ENCODE measurements at places on chromosomes 13 and 19.

GRCh38 chr19:39982883-39983282 lies 11.9 kb downstream of the PSMC4 start:
- DNase-seq: no peak

- peak; percentile 46 for DNase-seq
Observed at GRCh38 chr19:8158411-8159074, 9.2 kb upstream of the FBN3 start.

GRCh38 chr13:56189978-56190377 lies 950.7 kb upstream of the PRR20A start:
- DNase-seq: no peak

GRCh38 chr19:34300380-34300779 lies 46.0 kb downstream of the GARRE1 start:
- no peak for DNase-seq

- no peak for DNase-seq
Observed at GRCh38 chr19:43692877-43693276, 22.9 kb upstream of the PLAUR start.

DNA sequence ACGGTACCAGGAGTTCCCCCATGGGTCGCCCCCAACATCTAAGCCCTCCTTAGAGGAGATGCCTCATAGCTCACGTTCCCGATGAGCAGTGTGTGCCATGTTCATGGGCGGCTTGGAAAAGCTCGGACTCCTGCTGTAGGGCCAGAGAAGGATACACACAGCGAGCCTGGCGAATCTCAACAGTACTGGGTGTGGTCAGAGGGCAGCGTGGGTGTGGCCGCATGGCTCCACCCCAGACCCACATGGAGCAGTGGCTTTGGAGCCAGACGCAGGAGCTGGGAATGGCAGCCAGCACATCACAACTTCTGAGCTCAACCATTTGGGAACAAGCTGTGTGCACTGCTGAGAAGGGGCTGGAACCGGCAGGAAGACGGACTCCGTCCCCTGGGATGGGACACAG lies 15.6 kb downstream of the CAPS start:
- no peak for DNase-seq

DNA sequence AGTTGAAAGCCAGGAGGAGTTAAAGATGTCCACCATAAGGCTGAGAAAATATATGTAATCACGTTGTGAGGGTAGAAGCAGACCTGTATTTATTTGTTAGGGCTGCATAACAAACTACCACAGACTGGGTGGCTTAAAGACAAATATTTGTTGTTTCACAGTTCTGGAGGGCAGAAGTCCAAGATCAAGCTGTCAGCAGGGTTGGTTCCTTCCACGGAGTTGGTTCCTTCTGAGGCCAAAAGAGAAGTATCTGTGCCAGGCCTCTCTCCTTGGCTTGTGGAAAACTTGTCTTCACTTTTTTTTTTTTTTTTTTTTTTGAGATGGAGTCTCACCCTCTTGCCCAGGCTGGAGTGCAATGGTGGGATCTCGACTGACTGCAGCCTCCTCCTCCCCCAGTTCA lies 73.7 kb upstream of the SLAIN1 start:
- no peak for DNase-seq

DNA sequence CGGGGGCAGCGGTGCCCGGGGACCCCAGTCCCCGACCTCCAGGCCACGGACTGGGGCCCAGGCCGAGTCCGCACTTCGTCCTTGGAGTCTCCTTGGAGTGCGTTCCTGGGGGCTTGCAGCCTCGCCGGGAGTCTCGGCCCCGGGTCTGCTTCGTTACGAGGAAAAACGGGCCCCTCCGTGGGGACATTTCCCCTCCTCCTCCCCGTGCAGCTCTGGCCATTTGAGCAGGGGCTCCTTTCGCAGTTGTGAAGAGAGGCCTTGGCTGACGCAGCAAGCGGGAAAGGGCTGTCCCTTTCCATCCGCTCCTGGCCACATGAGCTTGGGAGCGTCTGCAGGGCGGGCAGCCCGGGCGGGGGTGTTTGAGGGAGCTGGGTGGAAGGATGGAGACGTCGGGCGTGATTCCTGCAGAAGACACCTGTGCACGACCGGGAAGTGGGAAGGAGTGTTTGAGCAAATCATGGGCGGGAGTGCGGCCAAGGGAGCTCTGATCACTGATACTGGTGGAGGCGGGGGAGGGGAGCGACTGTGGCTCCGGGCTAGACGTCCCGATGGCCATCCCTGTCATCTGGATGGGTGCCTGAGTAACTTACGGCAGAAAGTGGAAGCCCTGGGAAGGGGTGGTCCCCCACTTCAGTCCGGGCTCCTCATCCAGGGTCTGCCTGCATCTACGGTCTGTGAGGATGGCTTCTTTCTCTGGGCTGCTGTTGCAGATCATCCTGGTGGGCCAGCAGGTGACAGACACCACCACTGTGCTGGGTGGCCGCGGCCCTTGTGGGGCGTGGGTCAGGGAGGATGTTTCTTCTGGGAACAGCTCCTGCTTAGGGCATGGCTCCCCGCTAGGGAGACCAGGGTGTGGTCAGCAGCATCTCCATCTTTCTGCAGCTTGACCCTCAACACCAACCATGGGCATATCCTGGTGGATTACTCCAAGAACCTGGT lies 736 bp downstream of the GPI start:
- peak; percentile 36 for DNase-seq

DNA sequence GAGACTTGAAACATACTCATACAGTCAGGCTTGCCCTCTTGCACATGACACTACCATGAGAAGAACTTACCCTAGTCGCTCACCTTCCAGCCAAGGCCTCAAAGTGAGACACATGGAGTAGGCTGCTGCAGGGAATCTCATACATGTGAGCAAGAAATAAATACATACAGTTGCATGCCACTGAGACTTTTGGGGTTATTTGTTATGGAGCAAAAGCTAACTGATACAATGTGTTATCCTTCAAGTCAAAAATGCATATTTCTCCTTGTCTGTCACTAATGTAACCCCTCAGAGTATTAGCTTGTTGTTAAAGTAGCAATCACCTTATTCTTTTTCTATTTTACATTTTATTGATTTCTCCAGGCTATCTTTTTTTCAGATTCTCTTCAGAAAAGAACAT lies 58.1 kb downstream of the FOXO1 start:
- no peak for DNase-seq

Measured in nephron progenitor cell (in vitro differentiated cells).